ENCODE measurements at places on chromosomes 3 and 15. TPM values are rescaled to one million over a fixed set of nuclear protein-coding genes. Genes with fewer than 3 reads are reported as not detected.

- DNase-seq = no peak
Observed at GRCh38 chr3:40869939-40870338, 329.4 kb upstream of the CTNNB1 start.

GRCh38 chr15:78104566-78105475 is 12.5 kb downstream of the SH2D7 start:
- DNase-seq = no peak

DNA sequence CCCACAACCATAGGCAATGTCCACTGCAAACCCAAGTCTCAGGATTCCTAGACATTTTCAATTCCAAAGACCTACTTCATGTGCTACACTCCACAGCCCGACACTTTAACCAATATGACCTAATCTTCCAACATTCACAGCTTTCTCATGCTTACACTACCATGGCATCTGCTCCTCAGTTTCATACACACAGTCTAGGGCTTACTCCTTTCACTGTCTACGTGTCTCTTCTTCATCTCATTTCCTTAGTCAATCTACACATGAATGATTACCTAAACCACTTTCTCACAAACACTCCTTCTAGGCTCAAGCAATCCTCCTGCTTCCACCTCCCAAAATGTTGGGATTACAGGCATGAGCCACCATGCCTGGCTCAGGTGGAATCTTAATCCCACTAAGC is 106.3 kb downstream of the STAG1 start:
- DNase-seq = no peak

GRCh38 chr3:95521396-95521795 is 1293.0 kb upstream of the EPHA6 start:
- DNase-seq = no peak

GRCh38 chr3:170467007-170467406 is 48.3 kb downstream of the CLDN11 start:
- no peak for DNase-seq

- no peak for DNase-seq
Observed at GRCh38 chr3:40752492-40752891, 227.7 kb downstream of the ZNF621 start.

DNA sequence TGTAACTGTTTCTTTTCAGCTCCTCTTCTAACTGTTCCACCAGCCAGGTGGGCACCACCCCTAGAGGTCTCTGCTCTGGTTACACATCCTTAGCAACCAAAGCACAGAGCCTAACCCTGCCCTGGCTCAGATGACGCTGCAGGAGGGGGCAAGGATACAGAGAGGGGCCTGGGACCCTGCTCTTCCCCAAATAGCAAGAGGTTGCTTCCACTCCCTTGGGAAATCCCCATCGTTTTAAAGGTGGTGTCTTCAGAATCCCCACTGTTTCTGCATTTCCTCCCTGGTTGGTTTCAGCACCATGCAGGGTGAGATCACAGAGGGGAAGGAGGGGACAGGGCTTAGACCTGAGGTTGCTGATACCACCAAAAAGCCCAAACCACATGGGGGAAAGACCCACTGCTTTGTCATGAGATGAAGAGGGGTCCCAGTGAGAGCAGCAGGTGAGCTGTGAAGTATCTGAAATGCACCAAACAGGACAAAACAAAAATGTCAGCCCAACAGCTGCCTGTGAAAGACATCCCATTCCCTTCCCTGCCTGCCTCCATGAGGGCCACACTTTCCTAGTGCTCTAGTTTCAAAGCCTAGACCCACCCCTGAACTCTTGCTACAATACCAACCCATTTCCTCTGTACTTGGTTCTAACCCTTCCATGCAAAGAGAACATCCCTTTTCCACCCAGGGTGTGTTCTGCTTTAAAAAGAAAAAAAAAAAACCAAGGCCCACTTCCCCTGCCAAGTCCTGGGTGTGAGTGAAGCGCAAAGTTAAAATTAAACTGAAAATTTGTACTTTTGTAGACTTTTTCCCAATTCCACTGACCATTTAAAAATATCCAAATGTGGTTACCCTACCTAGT is 29.0 kb downstream of the ANP32A start:
- DNase-seq = no peak

GRCh38 chr15:70503073-70503745 is 260.1 kb downstream of the UACA start:
- DNase-seq = no peak

DNA sequence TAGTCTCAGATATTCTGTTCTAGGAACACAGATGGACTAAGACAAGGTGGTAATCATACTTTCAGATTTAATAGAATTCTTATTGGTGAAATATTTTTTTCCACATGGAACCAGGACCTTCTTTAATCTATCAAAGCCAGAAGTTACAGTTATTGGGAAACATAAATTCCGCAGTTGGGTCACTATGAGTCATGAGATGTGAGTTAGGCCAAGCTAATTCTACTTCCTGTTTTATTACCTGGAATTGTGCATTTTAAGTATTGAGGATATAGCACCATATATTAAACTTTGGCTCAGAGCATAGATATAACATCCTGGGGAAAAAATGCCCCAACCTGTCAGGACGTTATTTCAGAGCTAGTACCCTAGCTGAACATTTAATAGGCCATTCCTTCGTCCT is 96.4 kb upstream of the P3H2 start:
- DNase-seq = no peak

GRCh38 chr3:180383332-180384020 is 218.5 kb upstream of the TTC14 start:
- no peak for DNase-seq

- no peak for DNase-seq
Observed at GRCh38 chr3:58034738-58035523, 26.7 kb downstream of the FLNB start.

GRCh38 chr15:93428150-93428549 is 339.1 kb upstream of the RGMA start:
- DNase-seq = no peak

GRCh38 chr15:72033711-72034110 is 84.2 kb downstream of the MYO9A start:
- DNase-seq = no peak

- no peak for DNase-seq
Observed at GRCh38 chr3:153925841-153926514, 195.2 kb upstream of the ARHGEF26 start.

- DNase-seq = no peak
Observed at GRCh38 chr3:63967675-63968611, 55.4 kb downstream of the PSMD6 start.

- DNase-seq = no peak
Observed at GRCh38 chr15:81612631-81613030, 238.6 kb upstream of the TMC3 start.

Gene ARHGEF26
- 2.9 TPM for total RNA-seq

Gene RASGRP1
- 0.27 TPM for total RNA-seq

Gene CHMP2B
- 21.7 TPM for total RNA-seq

Gene PYGO1
- total RNA-seq = 13.0 TPM

Gene SECISBP2L
- total RNA-seq = 29.2 TPM

Gene ITIH4
- total RNA-seq = 1.7 TPM

Gene IL17RB
- total RNA-seq = 0.25 TPM

Gene GOLGA8T
- 0.52 TPM for total RNA-seq

Gene IQCH
- total RNA-seq = 4.0 TPM
